SJCRH30 (cell line): ENCODE measurements at places on chromosomes 6 and 20. TPM values are rescaled to one million over a fixed set of nuclear protein-coding genes. Genes with fewer than 3 reads are reported as not detected.

DNA sequence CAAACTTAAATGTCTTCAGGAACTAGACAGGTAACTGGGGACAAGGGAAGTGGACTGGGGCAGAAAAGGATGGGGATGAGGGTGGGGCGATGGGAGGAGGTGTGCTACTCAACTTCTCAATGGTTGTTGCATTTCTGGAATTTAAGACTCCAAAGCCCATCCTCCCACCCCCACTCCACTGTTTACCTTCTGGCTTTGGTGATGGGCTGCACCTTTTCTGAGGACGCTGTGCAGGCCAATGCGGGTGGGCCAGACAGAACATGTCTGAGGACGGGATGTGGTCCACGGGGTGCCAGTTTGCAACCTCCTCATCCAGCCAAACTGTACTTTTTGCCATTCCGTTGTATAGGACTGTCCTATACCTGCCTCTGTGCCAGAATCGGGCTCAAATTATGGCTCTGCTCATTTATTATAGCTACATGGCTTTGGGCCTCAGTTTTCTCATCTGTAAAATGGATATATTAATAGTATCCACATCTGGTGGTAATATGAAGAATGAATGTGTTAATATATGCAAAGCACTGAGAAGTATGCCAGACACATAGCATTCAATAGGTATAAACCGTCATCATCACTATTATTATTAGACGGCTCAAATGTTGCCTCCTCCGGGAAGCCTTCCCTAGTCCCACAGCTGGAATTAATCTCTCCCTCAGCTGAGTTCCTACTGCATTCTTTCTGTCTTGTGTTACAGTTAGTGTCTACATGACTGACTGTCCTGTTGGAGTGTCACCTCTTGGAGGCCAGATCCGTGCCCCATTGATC lies 31.0 kb upstream of the VEGFA start:
- no peak for DNase-seq

Gene BMP2
- total RNA-seq: not detected in 2 replicates

Gene SLC26A8
- not detected in 2 replicates for total RNA-seq

- no peak for DNase-seq
Observed at GRCh38 chr20:13340088-13340487, 119.0 kb downstream of the ISM1 start.

Gene TCP11
- not detected in 2 replicates for total RNA-seq

Gene FHL5
- not detected in 2 replicates for total RNA-seq

Gene MYB
- total RNA-seq: 5.3 and 6.4 TPM in 2 replicates
